ENCODE measurements at places on chromosomes 7 and 10.

DNA sequence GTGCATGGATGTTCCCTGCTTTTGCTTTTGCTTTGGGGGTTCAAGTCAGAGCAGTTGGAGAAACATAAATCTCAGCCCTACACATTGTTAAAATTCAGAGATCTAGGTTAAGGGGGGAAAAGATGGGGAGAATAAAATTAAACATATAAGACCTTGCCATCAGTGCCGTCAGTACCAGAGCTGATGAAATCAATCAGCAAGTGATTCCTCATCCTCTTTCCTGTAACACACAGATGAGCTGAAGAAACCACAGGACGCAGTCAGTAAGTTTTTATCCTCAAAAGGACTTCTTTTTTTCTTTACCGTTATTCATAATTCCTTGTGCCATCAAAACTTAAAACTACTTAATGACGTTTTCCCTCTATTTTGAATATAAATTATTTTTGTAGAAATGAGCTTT lies 5.9 kb downstream of the HECW1 start:
- no peak for DNase-seq

DNA sequence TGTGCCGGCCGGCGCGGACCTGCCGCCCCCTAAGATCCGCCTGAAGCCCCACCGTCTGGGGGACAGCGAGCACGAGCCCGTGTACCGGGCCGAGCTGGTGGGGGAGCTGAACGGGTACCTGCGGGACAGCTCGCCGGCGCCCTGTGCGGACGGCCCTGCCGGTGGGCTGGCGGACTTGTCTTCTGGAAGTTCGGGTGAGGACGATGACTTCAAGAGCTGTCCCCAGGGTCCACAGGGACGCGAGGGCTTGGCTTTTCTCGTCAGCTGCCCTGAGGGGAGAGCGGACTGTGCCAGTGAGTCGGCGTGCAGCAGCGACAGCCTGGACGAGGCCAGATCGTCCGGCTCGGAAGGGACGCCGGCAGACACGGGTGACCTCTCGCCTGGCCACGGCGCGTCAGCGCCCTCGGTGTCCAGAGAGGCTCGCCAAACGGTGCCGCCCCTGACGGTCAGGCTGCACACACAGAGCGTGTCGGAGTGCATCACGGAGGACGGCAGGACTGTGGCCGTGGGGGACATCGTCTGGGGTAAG lies 8.5 kb downstream of the PWWP2B start:
- no peak for DNase-seq

GRCh38 chr10:131742500-131742951 lies 158.3 kb upstream of the PPP2R2D start:
- DNase-seq, result no peak

DNA sequence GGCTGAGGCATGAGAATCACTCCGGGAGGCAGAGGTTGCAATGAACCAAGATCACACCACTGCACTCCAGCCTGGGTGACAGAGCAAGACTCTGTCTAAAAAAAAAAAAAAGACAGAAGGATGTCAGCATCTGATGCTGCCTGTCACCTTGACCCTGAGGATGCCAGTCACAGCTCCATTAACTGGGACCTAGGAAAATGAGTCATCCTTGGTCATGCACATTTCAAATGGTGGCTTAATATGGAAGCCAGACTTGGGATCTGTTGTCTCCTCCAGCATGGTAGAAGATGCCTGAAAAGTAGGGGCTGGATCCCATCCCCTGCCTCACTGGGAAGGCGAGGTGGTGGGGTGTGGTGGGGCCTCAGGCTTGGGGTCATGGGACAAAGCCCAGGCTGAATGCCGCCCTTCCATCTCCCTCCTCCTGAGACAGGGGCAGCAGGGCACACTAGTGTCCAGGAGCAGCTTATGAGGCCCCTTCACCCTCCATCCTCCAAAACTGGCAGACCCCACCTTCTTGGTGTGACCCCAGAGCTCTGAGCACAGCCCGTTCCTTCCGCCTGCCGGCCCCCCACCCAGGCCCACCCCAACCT lies 1.3 kb downstream of the NOS3 start:
- no peak for DNase-seq

DNA sequence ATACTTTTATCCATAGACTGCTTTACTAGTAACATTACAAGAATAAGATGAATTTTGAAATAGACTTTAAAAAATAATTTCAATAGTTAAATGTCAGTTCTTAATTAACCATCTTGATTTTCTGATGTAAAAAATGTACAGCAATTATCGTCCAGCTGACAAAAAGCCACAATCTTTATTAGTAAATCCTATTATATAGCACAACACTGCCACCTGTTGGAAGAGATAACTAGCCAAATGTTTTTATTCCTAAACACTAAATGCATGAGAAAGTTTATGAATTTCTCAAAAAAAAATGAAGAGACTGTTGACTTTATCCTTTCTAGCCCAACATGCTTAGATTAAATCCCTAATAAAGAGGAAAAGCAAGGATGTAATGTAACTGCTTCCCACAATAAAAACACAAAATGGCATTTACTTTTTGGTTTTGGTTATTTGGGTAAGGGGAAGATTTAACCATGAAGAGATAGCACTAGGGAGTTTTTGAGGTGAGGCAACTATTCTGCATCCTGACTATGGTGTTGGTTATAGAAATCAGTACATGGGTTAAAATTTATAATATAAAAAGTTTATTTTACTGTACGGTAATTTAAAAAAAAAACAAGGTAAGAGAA lies 8.0 kb downstream of the COA1 start:
- peak; percentile 59 for DNase-seq

Measured in AML-193 (cell line).